ENCODE measurements at places on chromosomes 3 and 15.

GRCh38 chr3:189394599-189395121 is 222.9 kb downstream of the TPRG1 start:
- DNase-seq, result no peak

- DNase-seq, result no peak
Observed at GRCh38 chr3:186985661-186986364, 55.5 kb downstream of the ST6GAL1 start.

- DNase-seq, result peak; percentile 3
Observed at GRCh38 chr15:69703532-69704187, 251.0 kb downstream of the RPLP1 start.

- no peak for DNase-seq
Observed at GRCh38 chr15:79053894-79054293, 36.7 kb downstream of the RASGRF1 start.

DNA sequence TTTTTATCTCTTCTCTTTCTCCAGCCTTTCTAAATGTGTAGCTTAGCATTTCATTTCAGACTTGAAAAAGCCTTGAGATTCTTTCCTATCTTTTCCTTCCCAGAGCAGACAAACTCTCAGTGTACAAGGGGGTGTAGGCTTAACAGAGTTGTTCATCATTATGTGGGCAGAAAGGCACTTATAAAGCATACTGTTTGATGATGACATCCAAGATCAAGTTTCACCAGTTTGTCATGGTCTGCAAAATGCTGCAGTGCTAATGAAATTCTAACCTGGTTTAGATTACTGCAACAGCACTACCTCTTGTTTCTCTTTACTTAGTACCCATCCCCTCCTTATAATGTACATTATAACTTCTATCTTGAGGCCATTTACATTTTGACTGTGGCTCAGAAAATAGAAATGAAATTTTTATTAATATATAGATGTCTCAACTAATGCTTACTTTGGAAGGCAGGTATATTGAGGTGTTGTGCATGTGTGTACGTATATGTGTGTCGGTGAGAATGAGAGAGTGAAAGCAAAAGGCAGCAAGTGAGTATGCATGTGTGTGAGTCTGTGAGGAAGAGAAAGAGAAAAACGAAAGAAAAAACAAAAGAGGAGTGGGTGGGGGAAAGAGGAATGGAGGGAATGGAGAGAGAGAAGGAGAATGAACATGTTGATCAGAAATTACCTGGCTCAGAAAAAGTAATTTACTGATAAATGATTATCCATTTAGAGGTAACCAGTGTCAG is 1043.6 kb downstream of the TUSC7 start:
- DNase-seq, result no peak

- no peak for DNase-seq
Observed at GRCh38 chr15:89041507-89041906, 46.7 kb upstream of the ABHD2 start.

- no peak for DNase-seq
Observed at GRCh38 chr3:108414007-108414406, 96.4 kb downstream of the MYH15 start.

DNA sequence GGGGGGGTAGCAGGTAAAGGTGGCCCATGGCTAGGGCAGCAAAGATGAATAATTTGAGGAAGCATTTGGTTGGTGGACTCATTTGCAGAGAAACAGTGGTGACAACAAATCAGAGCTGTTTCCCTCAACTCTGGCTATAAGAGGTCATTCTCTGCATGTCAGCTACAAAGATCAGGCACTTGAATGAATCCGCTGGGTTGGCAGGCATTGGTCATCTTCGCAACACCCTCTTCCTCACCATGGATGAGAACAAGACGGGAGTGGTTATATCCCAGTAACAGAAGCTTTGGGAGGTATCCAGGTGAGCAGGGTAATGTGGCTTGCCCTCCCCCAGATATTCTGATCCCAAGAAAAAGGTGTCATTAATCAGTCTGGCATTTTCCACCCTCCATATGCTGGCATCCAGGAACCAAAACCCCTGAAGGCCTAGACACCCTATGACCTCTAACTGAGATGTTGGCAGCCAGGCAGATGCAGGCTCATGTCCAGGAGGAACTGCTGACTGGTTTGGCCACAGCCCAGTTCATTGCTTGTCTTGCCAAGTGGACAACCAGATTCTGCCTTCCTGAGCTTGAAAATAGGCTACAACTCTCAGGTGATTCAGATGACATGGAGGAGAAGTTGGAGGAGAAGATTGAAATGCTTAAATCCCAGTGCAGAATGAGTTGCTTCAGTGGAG is 108.9 kb upstream of the TRIM42 start:
- peak; percentile 74 for DNase-seq

DNA sequence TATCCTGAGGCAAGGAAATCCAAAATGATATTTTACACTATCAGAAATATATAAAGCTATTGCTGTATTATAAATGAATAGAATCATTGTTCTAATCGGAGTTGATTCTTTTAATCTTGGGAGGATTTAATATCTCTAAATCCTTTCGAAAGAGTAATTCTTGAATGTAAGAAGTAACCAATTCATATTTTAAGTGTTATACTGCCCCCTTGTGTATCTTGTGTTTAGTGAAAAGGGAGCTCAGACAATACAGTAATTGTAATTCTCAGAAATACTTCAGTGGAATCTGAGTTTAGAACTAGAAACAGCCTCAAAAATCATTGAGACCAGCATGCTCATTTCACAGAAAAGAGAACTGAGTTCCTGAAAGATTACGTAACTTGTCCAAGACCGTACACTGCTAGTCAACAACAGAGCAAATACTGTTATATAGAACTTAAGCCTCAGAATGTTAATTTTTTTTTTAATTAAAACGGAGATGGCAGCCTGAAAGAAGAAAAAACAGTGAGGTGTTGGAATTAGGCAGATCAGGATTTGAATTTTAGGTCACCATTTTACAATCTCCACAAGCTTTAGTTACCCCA is 42.9 kb downstream of the PLCH1 start:
- peak; percentile 85 for DNase-seq

DNA sequence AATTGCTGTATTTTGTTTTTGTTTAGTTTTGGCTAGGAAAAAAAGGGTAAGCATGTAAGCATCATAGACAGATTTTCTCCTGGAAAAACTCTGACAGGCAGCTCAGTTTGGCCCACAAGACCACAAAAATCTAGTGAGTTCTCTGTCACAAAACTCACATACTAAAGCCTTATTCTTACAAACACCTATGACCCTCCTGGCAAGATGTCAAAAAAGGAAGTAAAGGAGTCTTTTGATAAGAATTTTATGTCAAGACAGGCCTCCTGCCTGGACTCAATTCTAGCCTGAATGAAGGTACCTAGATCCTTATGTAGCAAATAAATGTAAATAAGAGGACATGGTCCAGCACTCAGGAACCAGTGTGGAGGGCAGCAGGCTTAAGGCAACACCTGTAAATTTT is 668.3 kb upstream of the ZNF385D start:
- no peak for DNase-seq

DNA sequence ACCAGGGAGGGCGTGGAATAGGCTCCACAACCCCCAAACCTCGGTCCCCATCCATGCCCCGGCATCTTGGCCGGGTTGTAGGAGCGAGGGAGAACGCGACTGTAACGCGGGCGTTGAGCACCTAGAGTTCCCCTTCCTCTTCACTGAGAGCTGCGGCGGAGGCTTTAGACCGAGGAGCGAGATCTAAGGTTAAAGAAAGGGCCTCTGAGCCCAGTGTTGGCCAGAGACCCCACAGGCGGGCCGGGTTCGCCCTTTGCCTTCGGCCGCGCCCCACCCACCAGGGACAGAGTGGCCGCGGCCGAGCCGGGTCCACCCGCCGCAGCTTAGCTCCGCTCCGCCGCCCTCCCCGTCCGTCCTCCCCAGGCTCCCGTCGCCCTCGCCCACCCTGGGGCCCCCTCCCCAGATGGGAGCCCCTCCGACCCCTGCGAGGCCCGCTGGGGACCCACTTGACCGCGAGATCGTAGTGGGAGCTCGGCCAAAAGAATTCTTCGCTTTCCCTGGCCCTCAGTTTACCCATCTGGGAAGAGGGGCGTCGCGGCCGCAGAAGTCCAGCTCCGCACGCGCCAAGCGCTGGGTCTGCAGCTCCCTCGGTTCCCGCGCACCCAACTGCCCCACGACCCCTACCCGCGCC is 425 bp downstream of the ANPEP start:
- DNase-seq, result no peak

GRCh38 chr3:114542359-114542758 is 248.5 kb downstream of the TIGIT start:
- DNase-seq, result no peak

- DNase-seq, result no peak
Observed at GRCh38 chr3:193342551-193342950, 36.0 kb downstream of the ATP13A5 start.

- no peak for DNase-seq
Observed at GRCh38 chr3:71581457-71582035, 2.0 kb downstream of the FOXP1 start.

GRCh38 chr15:96891046-96891445 is 560.5 kb downstream of the NR2F2 start:
- DNase-seq, result no peak

DNA sequence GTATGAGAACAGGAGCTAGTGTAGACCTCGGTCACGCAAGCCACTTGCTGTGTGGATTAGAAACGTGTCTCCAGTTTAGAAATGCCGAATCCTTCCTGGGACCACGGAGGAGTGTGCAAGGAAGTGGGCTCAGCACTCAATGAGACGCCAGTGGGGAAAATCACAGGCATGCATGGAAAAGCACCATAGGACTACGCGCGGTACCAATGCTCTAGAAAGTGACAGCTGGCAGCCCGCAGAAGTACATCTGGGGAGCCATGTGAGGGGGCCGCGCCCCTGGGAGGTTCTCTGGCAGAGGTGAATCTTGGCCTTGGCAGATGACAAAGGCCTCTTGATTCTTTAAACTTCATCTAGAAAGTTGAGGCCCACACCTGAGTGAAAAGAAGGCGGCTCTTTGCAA is 99.3 kb downstream of the LRRK1 start:
- DNase-seq, result no peak

GRCh38 chr3:159077860-159078259 is 276.0 kb downstream of the MFSD1 start:
- DNase-seq, result no peak

DNA sequence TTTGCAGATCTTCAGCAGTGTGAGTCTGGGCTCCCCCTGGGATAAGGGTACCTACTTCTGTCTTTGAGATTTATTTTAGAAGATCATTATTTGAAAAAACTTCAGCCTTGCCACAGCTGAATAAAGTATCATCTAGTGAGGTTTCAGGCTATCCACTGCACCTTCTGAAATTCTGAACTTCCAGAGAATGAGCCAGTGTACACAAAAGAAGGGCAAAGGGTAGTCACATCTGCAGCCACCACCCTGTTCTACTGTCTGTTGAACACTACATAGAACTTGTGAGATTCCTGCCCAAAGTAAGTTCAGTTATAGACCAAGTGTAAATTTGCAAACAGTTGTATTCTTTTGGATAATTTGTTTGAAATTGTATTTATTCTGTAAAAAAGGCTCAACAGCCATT is 38.0 kb upstream of the PTPN23 start:
- no peak for DNase-seq

DNA sequence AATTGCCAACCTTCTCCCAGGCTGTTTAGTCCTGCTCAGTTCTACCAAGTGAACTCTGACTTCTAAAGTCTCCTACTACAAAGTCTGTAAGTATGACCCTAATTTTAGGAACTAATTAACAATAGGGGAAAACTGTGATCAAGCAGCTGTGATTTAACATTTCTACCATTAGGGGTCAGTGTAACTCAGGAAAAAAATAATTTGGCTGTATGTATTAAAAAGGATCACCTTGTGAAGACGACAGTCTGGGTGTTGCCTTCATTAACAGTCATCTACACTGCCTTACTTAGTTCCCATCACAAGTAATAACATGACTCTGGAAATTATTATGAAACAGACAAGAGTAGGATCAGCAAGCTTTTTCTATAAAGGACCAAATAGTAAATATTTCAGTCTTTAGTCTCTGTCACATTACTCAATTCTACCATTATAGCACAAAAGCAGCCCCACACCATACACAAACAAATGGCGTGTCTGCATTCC is 4.2 kb upstream of the NPHP3 start:
- peak; percentile 49 for DNase-seq

- DNase-seq, result no peak
Observed at GRCh38 chr15:90789462-90789861, 72.3 kb downstream of the BLM start.

- DNase-seq, result no peak
Observed at GRCh38 chr3:5767304-5767703, 579.8 kb downstream of the EDEM1 start.

DNA sequence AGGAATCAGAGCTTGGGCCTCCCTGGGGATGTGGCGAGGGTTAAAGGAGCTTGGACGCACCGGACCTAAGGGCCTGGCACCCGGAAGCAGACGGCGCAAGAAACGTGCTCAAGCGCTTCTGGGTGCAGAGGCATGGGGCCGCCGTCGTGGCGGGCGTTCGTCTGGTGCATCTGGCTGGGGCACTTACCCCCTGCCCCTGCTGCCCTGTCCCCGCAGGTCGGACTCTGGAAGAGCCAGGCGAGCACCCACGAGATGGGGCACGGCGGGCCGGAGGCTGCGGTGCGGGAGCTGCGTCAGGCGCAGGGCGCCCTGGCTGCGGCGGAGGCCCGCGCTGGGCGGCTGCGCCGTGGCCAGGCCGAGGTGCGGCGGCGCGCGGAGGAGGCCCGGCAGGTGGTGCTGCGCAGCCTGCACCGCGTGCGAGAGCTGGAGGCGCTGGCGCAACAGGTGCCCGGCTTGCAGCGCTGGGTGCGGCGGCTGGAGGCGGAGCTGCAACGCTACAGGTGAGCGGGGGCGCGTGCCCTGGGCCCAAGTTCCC is 2.5 kb downstream of the EFCC1 start:
- no peak for DNase-seq

- no peak for DNase-seq
Observed at GRCh38 chr3:143140550-143140949, 21.0 kb downstream of the CHST2 start.

GRCh38 chr3:19065027-19065426 is 83.3 kb upstream of the KCNH8 start:
- DNase-seq, result no peak

DNA sequence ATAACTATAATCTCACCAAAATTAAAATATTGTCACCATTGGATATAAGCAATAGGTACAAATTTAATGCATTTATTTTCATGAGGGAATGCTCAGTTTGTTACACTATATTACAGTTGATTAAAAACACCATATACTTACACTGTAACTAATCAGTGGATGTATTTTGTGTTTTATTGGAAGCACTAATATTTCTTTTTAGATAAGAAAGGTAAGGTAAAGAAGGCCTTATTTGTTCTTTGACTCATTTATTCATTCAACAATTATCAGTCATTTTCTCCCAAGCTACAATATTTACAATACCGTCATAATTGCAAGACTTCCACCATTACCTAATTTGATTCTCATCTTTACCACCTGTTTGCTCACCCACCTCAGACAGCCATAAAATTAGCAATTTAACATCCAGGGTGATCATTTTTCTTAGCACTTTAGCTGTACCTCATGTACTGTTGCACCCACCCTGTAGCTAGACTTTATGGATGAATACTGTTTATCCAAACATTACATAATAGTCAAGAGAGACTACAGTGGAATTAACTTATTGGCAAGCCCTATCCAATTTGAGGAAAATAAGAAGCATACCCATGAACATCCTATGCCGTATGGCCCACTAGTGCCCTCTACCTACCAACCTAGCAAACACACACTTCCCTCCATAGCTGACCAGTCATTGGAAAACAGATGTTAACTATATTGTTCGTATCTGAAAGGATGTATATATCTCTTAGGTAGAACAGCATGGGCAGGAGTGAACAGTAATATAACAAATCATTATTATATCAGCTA is 229.6 kb downstream of the BBX start:
- peak; percentile 9 for DNase-seq

Data from NCI-H446 (cell line).